Mammary microvascular endothelial cell (primary cell): ENCODE measurements at places on chromosomes 1 and 21. TPM values are rescaled to one million over a fixed set of nuclear protein-coding genes. Genes with fewer than 3 reads are reported as not detected.

Gene AGT
- total RNA-seq = not detected in 2 replicates

Gene CFHR4
- total RNA-seq = not detected in 2 replicates

Gene AMY1A
- not detected in 2 replicates for total RNA-seq

Gene FCMR
- total RNA-seq = 0.13 TPM in 1 of 2 replicates, not detected in the other

Gene CA6
- total RNA-seq = not detected in 2 replicates

Gene PLA2G2C
- total RNA-seq = not detected in 2 replicates

Gene ERO1B
- total RNA-seq = 2.8 and 3.4 TPM in 2 replicates

Gene PLXNA2
- total RNA-seq = 112 and 123 TPM in 2 replicates
